ENCODE measurements at places on chromosomes 12 and 14.

GRCh38 chr14:37985826-37986470, 221.8 kb upstream of the SSTR1 start:
- DNase-seq: no peak

- DNase-seq: no peak
Measured at GRCh38 chr14:53951627-53952303, 4.9 kb downstream of the BMP4 start.

DNA sequence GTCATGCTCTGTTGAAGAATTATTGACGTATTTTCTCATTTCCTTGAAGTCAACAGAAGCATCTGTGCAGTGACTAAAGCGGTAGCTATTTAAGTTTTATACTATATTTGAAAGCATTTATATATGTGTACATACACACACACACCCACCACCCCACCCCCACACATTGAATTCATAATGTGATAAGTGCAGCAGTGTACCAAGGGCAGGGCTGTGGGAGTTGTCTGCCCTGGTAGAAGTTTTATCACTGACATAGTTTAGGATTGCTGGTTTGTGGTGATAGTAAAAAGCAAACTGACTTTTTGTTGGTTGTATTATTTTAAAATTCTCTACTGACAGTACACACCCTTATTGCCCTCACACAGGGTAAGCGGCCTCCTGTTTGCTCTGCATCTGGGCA, 39.1 kb downstream of the GAS2L3 start:
- no peak for DNase-seq

GRCh38 chr14:69573205-69573830, 1.4 kb downstream of the CCDC177 start:
- DNase-seq: no peak

DNA sequence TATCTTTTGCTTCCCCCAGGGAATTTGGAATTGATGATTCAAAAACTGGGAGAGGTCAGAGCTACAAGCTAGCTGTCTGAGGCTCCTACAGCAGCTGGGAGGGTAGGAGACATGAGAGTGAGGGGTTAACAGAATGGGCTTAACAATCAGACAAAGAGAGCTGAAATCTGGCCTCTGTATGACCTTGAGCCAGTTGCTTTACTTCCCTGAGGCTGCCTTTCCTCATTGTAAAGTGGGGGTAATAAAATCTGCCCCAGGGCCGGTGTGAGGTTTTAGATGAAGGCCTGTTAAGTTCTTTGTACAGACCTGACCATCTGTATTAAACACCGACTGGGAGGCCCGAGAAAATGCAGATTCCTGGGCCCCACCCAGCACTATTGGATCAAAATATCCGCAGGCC, 164.3 kb upstream of the NOS1 start:
- no peak for DNase-seq

GRCh38 chr12:46237371-46238045, 31.3 kb downstream of the SLC38A1 start:
- no peak for DNase-seq

GRCh38 chr12:106760184-106760531, 14.3 kb upstream of the RIC8B start:
- DNase-seq: no peak

DNA sequence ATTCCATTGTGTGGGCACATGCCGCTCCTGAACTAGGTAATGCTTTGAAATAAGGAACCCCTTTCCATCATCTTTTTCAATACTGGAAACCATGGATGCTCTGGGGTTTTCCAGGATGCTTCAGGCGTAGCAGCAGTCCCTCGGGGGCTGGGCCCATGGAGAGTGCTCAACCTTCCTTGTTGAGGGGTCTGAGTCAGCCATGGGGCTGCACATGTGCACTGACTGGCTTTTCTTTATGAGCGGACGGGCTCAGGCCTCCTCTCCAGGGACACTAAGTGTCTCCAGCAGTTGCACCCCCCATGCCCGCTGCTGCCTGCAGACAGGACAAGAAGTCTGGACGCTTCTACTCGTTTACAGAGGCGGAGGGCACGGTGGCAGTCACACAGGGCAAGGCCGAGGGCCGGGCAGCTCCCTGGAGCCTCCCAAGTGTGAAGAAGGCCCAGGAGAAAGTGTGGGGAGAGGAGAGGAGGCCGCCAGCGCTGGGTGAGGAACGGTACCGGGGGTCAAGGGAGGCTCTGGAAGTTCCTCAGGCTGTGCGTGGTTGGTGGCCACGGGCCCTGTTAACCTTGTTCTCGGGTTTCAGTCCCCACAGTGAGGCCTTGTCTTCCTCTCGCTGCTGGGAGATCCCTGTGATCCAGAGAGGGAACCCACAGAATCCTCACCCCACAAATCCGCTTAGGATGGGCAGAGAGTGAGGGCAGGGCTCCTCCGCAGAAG, 51.2 kb downstream of the TEAD4 start:
- DNase-seq: no peak

Measured in AG04449 (cell line).